ENCODE measurements at places on chromosomes 3 and 15. TPM values are rescaled to one million over a fixed set of nuclear protein-coding genes. Genes with fewer than 3 reads are reported as not detected.

The ADGRG7 gene
- polyA plus RNA-seq, result not detected

DNA sequence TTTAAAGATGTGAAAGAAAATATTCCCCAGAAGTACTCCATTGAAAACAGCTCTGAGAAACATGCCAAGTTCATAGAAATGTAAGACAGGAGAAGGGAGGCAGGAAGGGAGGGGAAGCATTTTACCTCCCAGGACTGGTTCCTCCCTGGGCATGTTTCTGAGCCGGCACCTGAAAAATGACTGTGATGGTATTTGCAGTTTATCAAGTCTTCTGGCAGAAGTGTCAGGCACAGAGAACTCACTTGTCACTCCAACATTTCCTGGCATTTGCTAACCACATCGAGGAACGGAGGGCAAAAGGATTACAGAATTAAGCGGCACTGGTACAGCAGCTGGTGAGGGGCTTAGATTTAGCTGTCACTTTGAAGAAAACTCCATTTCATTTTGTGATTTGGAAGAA lies 1054.0 kb downstream of the TUSC7 start:
- H3K36me3 ChIP-seq, result no peaks in the 10 kb centered on the region
- no peak overlapping the region for H3K27ac ChIP-seq
- H3K27me3 ChIP-seq, result no peaks in the 10 kb centered on the region
- no peak overlapping the region for H3K4me3 ChIP-seq
- no peaks in the 10 kb centered on the region for H3K4me1 ChIP-seq

The RBP2 gene
- polyA plus RNA-seq, result not detected

The REC114 gene
- polyA plus RNA-seq, result not detected

The ATOSA gene
- polyA plus RNA-seq, result 15.9 TPM

- peaks cover under 1% of the 10 kb centered on the region for H3K36me3 ChIP-seq
- peaks cover 24% of the 10 kb centered on the region for H3K4me1 ChIP-seq
- peak; percentile 84 for DNase-seq
- H3K27me3 ChIP-seq, result no peaks in the 10 kb centered on the region
Measured at GRCh38 chr3:183515968-183516851, 39.3 kb downstream of the KLHL6 start.

- no peaks in the 10 kb centered on the region for H3K4me1 ChIP-seq
- H3K36me3 ChIP-seq, result no peaks in the 10 kb centered on the region
- H3K4me3 ChIP-seq, result no peak overlapping the region
- H3K27ac ChIP-seq, result no peak overlapping the region
- H3K27me3 ChIP-seq, result no peaks in the 10 kb centered on the region
Measured at GRCh38 chr3:155244216-155244615, 49.3 kb downstream of the STRIT1 start.

The C2CD4B gene
- polyA plus RNA-seq, result not detected

DNA sequence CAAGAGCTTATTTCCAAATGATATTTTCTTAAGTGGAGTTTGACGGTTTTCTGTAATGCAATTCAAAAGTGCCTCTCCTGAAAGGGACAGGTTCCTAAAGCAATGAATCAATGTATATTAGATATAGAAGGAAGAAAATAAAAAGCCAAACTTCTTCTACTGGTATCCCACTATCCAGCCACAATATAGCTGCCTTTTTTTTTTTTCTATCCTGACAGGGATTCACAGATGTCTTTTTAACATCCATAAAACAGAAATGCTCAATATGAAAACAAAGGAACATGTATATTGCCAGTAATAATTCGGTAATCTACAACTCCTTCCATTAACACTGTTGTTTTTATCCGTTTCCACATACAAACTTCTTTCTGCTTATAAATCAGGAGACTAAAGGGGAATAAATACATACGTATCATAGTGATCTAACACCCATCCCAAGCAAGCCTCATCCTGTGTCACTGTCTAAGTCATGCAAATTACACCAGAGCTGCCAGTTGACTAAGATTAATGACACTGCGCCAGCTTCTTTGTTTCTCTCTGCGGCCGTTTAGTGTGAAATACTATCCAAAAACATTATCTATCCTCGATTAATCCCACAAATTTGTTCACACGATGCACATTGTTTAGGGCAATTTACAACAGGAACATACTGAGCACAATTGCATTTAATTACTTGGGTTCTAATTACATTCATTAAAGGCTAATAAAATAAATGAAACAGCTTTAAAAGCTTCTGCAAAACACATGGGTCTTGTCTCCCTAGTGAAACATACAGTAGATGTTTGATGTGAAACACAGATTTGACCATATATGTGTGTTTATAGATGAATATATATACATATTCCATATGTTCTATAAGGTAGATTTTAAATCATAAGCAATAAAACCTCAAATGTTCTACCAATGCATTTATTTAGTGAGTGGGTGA lies 51.9 kb upstream of the CDIN1 start:
- DNase-seq, result no peak
- H3K27ac ChIP-seq, result no peak overlapping the region
- H3K4me3 ChIP-seq, result no peak overlapping the region
- H3K4me1 ChIP-seq, result no peaks in the 10 kb centered on the region
- no peaks in the 10 kb centered on the region for H3K27me3 ChIP-seq

GRCh38 chr15:39447881-39448280 lies 133.0 kb upstream of the THBS1 start:
- no peak overlapping the region for H3K4me3 ChIP-seq
- H3K36me3 ChIP-seq, result no peaks in the 10 kb centered on the region

DNA sequence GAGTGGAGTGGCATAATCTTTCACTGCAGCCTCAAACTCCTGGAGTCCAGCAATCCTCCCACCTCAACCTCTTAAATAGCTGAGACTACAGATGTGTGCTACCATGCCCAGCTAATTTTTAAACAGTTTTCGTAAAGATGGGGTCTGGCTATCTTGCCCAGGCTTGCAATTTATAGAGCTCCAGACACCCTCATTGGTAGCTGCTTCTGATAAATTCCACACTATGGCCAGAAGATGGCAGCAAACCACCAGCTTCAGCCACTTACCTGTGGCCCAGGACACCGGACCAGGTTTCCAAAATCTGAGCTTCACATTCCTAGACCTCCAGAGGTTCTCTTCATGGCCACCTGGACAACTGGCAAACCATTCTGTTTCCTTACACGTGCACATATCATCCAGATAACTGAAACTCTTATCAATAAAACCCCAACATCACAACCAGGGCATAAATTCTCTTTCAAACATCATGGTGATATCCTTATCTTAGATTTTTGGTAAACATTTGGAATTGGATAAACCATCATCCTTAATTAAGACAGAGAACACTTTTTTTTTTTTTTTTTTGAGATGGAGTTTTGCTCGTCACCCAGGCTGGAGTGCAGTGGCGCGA lies 28.9 kb downstream of the FBXW12 start:
- no peak overlapping the region for H3K4me3 ChIP-seq
- peak; percentile 73 for DNase-seq
- H3K36me3 ChIP-seq, result no peaks in the 10 kb centered on the region
- no peak overlapping the region for H3K27ac ChIP-seq

DNA sequence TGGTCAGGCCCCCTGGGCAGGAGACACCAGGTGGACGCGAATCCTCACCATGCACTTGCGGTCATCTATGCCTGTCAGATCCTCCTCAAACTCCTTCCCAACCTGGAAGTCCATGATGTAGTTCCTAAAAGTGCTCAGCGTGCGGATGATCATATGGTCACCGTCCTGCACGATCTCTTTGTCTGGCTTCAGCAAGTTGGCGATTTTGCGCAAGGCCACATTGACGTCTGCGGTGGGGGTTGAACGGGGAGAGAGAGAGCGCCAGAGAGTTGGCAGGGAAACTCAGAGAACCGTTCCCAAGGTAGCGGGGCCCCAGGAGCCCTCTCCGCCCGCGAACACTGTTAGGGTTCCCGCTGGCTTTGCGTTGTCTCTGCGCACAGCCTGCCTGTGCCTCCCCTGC lies 809 bp downstream of the RBP1 start:
- H3K27ac ChIP-seq, result no peak overlapping the region
- H3K36me3 ChIP-seq, result no peaks in the 10 kb centered on the region
- no peak for DNase-seq
- H3K4me3 ChIP-seq, result no peak overlapping the region

The TMC3 gene
- polyA plus RNA-seq, result not detected

The DNAH1 gene
- polyA plus RNA-seq, result 0.15 TPM

DNA sequence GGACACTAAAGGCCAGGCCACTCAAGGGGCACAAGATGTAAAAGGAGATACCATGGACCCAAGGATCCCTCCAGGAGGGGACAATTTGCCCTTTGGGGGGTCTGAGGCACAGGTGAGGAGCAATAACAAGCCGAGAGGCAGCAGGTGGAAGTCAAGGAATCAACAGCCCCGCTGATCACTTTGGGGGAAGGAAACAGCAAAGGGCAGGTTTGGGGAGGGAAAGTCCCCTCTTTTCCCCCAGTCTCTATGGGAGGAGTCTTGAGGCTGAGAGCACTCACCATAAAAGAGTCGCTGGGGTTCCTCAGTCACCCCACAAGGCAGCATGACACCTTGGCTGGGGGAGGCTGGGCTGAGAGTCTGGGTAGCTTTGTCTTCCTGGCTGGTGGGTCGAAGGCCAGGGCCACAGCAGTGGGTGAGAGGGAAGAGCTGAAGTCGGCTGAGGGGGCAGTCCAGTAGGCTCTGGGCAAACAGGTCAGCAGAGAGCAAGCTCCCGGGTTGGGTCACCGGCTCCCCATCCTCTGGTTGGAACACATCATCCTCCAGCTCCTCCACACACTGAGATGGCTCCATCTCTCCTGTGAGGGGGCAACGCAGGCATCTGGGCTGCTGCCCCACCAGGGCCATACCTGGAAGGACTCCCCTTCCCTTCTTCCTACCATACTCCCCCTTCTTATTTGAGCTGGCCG lies 3.0 kb downstream of the BMF start:
- peak overlapping the region; percentile 95 for H3K27ac ChIP-seq
- peaks cover 20% of the 10 kb centered on the region for H3K36me3 ChIP-seq
- no peak overlapping the region for H3K4me3 ChIP-seq
- no peaks in the 10 kb centered on the region for H3K27me3 ChIP-seq
- DNase-seq, result peak; percentile 79

DNA sequence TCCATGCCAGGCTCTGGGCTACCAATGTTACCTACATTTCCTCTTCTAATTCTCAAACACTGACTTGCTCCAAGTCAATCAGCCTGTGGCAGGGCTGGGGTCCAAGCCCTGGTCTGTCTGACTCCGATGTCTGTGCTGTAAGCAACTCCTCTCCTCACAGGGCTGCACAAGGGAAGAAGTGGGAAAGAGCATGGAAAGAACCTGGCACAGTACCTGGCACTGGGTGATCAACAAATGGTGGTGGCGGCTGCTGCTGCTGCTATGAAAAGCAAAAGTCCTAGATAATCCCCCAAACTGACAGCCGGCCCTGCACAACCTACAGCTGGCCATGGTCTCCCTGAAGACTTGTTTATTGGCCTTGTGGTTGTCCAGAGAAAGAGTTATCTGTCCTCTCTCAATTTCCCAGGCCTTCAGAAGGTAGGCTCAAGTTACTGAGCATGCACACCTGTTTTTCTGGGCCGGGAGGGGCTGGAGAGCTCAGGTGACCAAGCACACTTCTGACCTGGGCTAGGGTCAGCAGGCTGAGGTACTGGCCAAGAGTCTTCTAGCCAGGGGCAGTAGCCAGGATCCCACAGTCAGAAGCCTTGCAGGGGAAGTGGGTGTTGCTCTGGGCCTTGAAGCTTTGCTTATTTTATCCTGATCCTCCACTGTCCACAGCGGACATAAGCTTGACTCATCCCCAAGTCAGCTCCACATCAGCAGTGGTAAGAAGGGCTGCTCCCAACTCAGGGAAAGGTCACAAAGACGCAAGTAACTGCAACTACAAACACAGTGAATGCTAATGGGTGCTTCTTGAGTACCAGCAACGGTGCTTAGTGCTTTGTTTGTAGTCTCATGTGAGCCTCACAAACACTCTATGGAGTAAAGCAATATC lies 35.3 kb upstream of the KY start:
- no peaks in the 10 kb centered on the region for H3K36me3 ChIP-seq
- no peaks in the 10 kb centered on the region for H3K4me1 ChIP-seq
- H3K27ac ChIP-seq, result no peak overlapping the region
- no peak for DNase-seq

The GAP43 gene
- polyA plus RNA-seq, result not detected

The TRPM1 gene
- polyA plus RNA-seq, result 0.03 TPM

The SLC12A8 gene
- 0.46 TPM for polyA plus RNA-seq

The NR1I2 gene
- not detected for polyA plus RNA-seq

The HYAL1 gene
- polyA plus RNA-seq, result 0.57 TPM

The AGBL1 gene
- not detected for polyA plus RNA-seq

- H3K36me3 ChIP-seq, result no peaks in the 10 kb centered on the region
- H3K27ac ChIP-seq, result no peak overlapping the region
- H3K4me1 ChIP-seq, result no peaks in the 10 kb centered on the region
- H3K4me3 ChIP-seq, result no peak overlapping the region
- DNase-seq, result no peak
Measured at GRCh38 chr3:26484140-26484539, 138.4 kb upstream of the LRRC3B start.

DNA sequence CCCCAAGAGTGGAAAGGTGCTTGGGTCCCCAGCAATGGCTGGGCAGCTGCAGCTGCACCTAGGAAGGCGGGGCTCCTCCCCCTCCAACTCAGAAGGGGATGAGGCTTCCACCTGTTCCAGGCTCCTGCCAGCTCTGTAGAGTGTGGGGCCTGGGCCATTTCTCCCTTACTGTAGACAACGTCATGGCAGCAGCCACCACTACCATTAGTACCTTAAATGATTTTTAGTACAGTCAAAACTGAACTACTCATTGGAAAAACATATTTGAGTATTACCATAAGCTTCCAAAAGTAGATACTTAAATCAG lies 1274.2 kb upstream of the GBE1 start:
- no peak overlapping the region for H3K4me3 ChIP-seq
- no peak overlapping the region for H3K27ac ChIP-seq
- H3K4me1 ChIP-seq, result no peaks in the 10 kb centered on the region
- H3K36me3 ChIP-seq, result no peaks in the 10 kb centered on the region

GRCh38 chr3:71722693-71723092 lies 2.5 kb downstream of the EIF4E3 start:
- DNase-seq, result no peak
- H3K27me3 ChIP-seq, result no peaks in the 10 kb centered on the region
- H3K27ac ChIP-seq, result no peak overlapping the region
- no peak overlapping the region for H3K4me3 ChIP-seq
- no peaks in the 10 kb centered on the region for H3K36me3 ChIP-seq

GRCh38 chr3:55180936-55181535 lies 253.2 kb upstream of the LRTM1 start:
- no peaks in the 10 kb centered on the region for H3K27me3 ChIP-seq
- H3K36me3 ChIP-seq, result no peaks in the 10 kb centered on the region
- H3K27ac ChIP-seq, result no peak overlapping the region
- no peak overlapping the region for H3K4me3 ChIP-seq
- no peaks in the 10 kb centered on the region for H3K4me1 ChIP-seq

- H3K36me3 ChIP-seq, result peaks cover 31% of the 10 kb centered on the region
- DNase-seq, result no peak
- no peaks in the 10 kb centered on the region for H3K27me3 ChIP-seq
- H3K4me3 ChIP-seq, result no peak overlapping the region
Measured at GRCh38 chr15:31350771-31351170, 24.1 kb downstream of the KLF13 start.

GRCh38 chr15:70768257-70768883 lies 5.0 kb upstream of the UACA start:
- H3K27me3 ChIP-seq, result peaks cover 15% of the 10 kb centered on the region
- no peak overlapping the region for H3K27ac ChIP-seq
- H3K4me1 ChIP-seq, result peaks cover 22% of the 10 kb centered on the region
- peak overlapping the region; percentile 15 for H3K4me3 ChIP-seq
- peak; percentile 42 for DNase-seq
